ENCODE measurements at places on chromosomes 3 and 15.

GRCh38 chr3:128697341-128697740 lies 28.6 kb upstream of the RAB7A start:
- no peak for DNase-seq

- no peak for DNase-seq
These were observed 95.8 kb downstream of the P3H2 start for GRCh38 chr3:190024912-190025311.

GRCh38 chr3:140164922-140165590 lies 230.1 kb downstream of the CLSTN2 start:
- no peak for DNase-seq

DNA sequence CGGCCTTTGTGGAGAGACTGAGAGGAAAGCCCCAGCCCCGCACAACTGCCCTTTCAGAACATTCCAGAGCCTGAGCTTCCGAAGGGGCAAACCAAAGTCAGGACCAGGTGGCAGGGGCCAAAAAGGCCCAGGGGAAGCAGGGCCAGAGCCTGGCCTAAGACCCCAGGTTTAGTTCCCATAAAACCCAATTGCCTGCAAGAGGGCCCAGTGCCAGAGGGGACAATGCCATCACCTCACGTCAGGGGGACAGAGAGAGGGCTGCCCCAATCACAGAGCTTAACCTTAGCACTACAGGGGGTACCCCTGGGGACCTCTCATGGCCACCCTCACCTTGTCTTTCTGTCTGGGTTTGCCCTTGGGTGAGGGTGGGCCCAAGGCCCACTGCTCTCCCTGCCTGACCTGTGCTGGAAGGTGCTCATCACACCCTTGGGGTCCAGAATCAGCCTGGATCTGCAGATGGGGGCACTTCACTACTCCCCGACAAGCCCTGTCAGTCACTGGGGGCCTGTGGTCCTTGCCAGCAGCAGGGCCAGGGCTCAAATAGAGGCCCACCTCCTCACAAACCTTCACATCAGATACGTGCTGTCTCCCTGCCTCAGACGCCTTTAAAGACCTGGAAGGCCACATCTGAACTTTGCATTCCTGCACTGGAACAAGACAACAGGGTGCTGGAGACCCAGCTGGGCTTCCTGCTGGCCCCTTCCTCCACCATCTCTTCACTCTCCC lies 3.8 kb downstream of the CALML4 start:
- DNase-seq, result no peak

GRCh38 chr15:48667701-48668100 lies 22.2 kb upstream of the FBN1 start:
- DNase-seq, result no peak

- no peak for DNase-seq
These were observed 76.8 kb downstream of the TNIK start for GRCh38 chr3:171383206-171384018.

DNA sequence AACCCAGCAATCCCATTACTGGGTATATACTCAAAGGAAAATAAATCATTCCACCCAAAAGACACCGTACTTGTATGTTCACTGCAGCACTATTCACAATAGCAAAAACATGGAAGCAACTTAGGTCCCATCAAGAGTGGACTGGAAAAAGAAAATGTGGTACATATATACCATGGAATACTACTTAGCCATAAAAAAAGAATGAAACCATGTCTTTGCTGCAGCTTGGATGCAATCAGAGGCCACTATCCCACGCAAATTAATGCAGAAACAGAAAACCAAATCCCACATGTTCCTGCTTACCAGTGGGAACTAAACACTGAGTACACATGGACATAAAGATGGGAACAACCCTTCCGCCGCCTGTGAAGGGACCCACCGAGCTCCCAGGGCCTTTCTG lies 34.2 kb downstream of the UACA start:
- DNase-seq, result no peak

- DNase-seq, result no peak
These were observed 1.7 kb upstream of the STAB1 start for GRCh38 chr3:52493232-52494017.

DNA sequence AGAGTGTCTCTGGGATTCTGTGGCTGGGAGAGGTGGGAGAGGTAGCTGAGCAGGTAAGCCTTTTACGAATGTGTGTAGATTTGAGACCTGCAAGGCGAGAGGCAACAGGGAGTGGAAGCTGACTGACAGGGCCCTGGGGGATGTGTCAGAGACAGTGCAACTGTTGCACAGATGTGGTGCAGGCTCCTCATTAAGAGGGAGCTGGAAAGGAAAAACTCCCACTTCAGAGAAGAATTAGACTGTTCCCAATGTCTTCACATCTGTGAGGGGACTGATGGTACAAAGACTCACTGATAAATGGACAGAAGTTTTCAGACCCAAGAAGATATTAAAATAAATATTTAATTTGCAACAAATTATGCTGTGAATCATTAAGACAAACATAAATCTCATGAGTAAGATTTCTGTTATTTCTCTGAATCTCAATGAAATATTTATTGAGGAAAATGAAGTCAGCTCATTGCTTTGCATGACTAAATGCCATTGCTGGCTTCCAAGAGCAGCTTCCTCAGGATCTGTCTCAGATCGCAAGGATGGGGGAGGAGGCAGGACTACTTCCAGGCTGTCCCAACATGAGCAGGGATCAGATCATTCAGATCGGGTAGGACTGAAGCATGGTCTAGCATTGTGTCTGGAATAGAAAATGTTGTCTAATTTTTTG lies 127.3 kb upstream of the ROPN1 start:
- DNase-seq, result no peak

GRCh38 chr3:144053121-144053520 lies 81.5 kb downstream of the DIPK2A start:
- no peak for DNase-seq

DNA sequence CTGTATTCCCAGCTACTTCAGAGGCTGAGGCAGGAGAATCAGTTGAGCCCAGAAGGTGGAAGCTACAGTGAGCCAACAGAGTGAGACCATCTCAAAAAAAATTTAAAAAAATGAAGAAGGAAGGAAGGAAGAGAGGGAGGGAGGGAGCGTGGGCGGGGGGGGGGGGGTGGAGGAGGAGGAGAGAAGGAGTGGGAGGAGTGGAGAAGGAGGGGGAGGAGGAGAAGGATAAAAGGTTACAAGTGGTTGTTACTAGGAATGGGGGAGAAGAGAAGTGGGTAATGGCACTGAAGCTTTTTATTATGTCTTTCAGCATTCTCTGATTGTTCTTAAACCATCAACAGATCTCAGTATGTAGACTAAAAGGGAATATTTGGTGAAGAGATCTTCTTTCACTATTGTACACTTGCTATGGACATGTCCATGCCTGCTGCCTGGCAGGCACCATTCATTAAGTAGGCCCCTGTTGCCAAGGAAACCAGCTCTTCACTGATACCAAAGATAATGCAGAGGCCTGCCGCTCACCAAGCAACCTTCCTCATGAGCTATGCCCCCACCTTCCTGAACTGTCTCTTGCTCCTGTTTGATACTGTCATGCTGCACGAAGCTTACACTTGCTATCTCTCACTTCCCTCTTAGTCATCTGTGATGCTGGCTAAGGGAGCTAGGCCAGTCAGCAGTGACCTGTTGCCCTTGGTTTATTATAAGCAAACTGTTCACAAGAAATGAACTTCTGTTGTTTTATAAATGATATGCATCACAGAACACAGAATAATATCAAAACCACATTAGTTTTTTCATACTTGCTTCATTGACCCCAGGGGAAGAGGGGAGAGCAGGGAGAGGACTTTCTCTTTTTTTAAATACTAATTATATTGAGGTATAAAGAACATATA lies 23.1 kb downstream of the EPM2AIP1 start:
- DNase-seq, result peak; percentile 62

- DNase-seq, result no peak
These were observed 981.9 kb downstream of the TUSC7 start for GRCh38 chr3:117691526-117691925.

DNA sequence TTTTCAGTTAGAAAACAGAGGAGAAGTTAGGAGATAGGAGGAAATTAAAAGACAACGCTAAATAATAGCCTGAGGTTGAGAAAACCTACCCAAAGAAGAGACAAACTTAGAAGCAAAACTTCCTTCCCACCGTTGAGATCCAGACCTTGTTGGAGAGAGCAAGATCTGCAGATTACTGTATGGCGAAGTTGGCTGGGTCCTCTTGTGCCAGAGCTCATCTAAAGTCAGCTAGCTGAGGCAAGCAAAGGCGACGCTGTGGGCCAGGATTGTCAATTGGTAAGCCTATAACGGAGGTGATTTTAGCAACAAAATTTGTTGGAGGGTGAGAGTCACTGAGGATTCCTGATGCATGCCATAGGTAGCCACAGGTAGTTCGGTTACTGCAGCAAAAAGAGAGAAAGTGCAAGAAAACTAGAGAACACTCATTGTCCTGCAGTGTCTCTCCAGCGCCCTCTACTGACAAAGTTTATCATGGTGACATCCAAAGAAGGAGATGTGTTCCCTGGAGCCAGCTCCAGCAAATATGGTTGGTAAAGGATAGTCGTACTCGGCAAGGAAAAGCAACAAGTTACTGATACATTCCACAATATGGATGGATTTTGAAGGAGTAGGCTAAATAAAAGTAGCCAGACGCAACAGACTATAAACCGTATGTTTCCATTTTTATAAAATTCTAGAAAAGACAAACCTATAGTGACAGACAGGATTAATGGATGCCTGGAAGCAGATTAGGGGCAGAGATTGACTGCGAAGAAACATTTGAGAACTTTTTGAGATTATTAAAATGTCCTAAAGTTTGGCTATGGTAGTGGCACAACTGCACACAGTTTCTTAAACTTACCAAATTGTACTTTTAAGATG lies 9.8 kb upstream of the OR5K4 start:
- peak; percentile 20 for DNase-seq

GRCh38 chr3:49992326-49992725 lies 52.4 kb downstream of the RBM6 start:
- no peak for DNase-seq

DNA sequence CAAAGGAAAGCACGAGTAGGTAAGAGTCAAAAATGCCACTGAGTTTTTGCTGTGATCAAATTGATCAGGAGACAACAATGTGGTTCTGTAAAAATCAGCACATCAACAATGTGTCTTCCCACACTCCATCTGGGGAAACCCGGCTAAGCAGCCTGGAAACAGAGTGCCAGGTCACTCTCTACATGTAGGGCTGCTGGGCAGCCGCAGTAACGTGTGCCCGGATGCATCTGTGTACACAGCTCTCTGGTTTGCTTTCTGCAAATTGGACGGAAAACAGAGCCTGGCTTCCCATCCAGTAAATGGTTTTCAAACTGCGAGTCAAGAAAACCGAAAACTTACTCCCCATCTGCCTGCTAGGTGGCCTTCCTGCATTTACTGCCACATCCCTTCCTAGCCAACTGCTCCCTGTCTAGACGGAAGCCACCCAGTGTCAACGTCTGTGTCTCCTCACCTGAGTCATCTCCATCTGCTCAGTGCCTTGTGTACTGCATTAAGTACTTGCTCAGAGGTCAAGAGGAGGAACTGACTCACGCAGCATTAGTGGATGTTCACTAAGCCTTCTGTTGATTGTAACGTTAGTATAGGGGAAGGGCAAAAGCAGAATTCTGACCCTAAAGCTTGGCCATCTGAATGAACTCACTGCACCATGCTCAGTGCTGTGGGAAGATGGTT lies 124.1 kb downstream of the TJP1 start:
- no peak for DNase-seq

DNA sequence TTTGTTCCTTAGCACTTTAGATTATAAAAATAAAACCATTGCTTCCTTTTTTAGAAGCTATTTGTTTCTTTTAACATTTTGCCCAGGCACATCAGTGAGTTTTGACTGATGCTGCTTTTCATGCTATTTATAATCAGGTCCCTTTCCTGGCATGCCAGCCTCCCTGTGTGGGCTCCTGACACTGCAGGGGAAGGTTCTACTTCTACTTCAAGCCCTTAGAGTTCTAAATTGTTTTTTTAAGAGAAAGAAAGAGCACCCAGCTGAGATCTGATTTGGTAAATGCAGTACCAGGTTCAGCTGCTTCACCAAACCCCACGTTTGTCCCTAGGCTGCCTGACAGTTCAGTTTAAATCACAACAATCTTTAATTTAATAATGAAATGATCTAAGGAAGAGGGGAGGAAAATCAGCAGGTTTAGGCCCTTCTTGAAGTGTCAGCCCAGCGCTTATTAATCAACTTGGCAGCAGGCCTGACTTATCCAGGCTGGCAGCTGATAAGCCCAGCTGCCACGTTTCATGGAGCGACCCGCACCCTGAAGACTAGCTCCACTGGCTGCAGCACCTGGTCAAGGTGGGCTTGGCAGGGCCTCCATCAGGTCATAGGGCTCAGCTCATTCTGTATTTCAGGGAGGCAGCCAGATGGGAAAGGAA lies 29.0 kb downstream of the HGD start:
- no peak for DNase-seq

DNA sequence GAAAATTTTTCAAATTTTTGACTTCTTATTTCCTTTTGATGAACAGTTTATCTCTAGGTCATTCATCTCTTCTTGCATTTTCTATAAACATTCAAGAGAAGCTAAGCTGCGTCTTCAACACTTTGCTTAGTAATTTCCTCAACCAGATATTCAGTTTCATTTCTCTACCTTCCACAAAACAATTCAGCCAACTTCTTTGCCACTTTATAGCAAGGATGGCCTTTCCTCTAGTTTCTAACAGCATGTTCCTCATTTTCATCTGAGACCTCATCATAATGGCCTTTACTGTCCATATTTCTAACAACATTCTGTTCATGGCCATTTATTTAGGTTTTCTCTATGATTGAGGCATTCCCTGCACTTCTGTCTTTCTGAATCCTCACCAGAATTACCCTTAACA lies 90.0 kb downstream of the ARIH1 start:
- no peak for DNase-seq

DNA sequence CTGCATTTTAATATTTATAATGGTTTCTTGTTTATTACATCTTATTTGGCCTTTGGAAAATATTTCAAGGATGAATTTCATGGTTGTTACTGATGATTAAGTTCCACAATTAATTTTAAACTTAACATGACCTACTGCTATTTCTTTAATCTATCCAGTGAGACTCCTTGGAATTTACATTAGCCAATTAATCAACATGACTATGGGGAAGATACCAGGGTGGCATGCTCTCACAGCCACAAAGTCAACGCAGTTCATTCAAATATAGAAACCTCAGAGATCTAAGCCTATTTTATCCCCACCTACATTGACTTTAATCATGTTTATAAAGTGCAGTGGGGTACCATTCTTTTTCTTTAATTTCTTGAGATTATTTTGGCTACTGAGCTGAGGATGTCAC lies 43.6 kb upstream of the PDZRN3 start:
- no peak for DNase-seq

- no peak for DNase-seq
These were observed 23.4 kb downstream of the STAC start for GRCh38 chr3:36403661-36404060.

DNA sequence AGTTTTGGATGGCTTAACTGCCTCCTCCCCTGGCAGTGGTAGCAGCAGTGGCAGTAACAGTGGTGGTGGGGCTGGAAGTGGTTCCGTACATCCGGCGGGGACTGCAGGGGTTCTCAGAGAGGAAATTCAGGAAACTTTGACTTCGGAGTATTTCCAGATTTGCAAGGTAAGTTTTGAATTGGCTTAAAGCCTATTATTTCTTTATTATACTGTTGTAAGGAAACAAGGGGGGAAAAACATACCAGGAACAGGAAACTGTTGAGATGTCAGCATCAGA lies 1.5 kb downstream of the STXBP5L start:
- DNase-seq, result no peak
